Stimulated activated CD4-positive, alpha-beta T cell treated with anti-CD3 and anti-CD28 coated beads, Interleukin-1b, Interleukin-23, amount 100 ng/mL, for 1 hour (primary cell): ENCODE measurements at places on chromosomes 6 and 20.

GRCh38 chr6:120614723-120615122 is 719.6 kb downstream of the TBC1D32 start:
- no peak for DNase-seq

- peak; percentile 84 for DNase-seq
Measured at GRCh38 chr20:45373353-45374100, 4.6 kb downstream of the TP53TG5 start.

DNA sequence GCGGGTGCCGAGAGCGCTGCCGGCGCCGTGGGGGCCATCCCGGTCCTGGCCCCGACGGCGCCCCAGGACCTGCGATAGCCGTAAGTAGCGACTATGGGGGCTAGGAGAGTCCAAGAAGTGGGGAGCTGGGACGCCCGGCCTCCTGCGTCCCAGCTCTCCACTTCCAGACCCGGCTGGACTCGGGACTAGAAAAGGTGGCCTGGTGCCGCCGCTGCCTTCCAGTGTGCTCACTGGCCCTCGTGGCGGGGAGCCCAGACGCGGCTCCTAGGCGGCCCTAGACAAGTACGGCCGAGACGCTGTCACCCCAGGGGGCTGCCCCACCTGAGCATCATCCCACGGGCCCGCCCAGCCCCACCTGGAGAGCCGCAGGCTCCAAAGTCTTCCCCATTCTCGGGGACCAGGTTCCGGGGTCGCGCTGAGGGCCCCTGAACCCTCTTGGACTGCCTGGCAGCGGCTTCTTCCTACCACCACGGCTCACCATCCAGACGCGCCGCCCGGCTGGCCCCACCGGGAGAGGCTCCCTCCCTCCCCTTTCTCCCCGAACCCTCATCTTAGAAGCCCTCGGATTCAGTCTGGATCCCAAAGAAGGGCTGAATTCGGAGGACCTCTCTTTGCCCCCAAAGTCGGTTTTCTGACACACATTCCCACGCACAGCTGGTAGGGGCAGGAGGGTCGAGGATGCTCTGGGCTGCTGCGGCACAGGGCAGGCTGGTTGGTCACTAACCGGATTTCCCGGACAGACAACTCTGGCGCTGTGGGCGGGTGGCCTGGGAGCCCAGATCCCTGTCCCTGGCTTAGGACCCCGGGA is 870 bp upstream of the MDFI start:
- DNase-seq, result no peak

DNA sequence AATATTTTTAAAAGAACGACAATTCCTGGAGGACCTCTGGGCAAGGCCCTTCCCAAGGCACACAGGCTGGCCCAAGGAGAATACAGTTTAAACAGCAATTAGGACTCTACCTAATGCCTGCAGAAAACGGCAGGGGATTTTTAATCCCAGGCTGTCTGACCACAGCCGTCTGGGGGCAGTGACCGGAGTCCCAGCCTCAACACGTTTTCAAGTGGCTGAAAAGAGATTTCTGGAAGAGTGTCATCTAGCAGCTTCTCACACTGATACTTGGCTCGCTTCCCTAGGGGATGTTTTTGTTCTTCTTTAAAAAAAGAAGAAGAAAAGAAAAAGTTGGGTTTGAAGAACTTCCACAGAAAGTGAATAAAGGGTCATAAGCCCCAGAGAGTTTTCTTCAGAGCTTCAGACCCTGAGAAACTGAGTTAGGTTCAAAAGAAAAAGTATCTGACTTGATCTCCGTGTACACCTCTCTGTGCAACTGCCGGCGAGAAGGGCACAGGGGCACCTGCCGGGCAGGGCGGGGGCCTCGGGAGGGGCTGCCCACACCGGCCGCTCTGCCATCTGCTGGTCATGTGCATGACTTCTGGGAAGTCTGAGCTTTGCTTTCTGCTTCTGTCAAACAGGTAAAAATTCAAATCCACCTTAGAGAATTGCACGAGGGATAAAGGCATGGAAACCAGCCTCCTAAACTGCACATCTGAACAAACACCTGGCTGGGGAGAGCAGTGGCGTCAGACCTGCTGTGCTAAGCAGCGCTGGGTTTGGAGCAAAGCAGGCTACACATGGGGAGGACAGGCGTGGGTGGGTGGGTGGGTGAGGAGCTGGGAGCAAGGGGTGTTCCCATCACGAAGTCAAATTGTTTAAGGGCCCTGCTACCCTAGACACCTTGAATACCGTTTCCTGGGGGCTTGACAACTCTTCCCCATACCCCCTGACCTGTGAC is 33.0 kb downstream of the RRBP1 start:
- DNase-seq, result no peak

DNA sequence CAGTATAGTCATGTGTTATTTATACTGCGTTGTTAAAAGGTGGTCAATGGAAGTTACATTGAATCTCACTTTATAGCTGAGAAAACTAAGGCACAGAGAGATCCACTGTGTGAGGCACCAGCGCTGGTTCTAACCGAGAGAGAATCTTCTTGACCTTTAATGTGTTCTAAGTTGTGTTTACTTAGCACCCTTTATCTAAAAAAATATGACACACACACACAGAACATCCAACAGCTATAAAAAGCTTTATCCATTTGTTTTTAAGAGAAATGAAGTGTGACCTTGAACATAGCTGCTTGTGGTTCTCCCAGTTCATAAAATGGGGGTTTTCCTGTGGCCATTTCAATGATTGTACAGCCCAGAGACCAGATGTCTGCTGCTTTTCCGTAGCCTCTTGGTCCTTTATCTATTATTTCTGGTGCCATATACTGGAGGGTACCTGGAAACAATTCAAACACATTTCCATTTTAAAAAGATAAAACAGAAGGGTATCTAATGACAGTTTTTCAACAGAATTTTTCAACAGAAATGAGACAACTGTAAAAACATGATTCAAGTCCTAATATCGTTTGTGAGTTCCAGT is 54.8 kb upstream of the MAP7 start:
- DNase-seq, result no peak

DNA sequence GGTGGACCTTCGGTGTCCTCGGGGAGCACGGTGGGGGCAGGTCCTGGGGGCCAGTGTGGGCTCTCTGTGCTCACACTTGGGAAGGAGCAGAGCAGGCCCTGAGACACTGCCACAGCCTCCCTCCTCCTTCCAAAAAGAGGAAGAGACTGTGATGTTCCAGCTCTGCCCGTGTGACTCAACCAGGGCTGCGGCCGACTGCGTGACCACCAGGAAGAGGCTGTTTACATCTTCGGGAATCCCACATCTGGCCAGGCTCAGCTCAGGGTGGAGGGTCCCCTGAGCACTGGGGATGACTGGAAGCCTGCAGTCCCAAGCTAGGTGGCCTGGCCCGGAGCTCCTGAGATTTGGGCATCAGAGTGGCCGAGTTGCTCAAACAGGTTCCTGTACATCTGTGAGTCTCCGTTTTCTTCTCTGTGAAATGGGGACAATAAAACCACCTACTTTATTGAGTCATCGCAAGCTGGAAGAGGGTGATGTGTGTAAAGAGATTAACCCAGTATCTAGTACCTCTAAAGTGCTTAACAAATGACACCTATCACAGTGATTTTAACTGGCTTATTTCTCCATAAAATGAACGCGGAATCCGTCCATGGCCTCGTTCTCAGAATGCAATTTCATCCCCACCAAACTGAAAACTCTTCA is 242.1 kb downstream of the DLL1 start:
- no peak for DNase-seq

DNA sequence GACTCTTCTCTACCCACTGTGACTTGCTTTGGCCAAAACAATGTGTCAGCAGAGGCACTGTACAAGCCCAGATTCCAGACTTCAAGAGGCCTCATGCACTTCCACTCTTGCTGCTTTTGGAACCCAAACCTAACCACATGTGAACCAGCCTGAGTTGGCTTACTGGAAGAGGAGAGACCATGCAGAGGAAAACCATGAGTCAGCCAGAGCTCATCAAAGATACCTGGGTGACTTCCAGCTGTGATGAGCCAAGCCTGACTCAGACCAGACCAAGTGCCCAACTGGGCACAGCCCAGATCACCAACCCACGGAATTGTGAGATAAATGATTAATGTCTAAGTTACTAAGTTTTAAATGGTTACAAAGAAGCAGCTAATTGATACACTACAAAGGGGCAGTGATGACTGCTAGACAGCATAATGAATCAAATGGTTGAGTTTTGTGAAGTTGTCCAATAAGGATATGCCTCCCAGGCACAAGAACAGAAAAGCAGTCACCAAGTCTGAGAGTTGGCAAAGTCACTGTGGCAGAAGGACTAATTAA is 16.2 kb upstream of the BEND6 start:
- DNase-seq, result no peak

DNA sequence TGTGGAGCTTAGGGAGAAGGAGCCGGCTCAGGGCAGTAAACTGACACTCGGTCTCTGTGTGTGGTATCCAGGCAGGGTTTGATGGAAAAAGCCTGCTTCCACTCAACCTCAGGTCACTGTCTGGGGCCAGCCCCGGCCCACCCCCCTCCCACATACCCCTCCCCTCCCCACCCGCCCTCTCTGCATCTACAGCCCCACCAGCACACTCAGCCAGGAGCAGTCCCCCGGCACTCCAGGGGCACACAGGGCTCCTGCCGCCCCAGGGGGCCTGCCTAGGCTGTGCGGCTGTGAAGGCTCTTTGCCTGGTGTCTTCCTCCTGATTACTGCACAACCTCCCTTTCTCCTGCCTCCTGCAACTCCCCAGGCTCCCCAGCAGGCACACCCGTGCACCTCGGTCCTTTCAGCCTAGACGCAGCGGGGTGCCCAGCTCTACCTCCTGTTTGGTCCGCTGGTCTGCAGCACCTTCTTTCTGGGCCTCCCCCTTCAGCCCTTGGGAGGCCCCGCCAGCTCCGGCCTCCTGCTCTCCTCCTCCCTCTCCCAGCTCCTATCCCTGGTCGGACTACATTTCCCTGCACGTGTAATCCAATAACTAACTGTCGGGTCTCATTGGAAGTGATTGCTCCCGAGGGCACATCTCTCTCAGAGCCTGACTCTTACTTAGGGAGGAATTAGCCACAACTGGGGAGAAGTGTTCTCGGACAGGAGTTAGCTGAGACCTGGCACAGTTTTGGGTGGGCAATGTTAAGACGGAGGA is 1.3 kb upstream of the FOXF2 start:
- no peak for DNase-seq

DNA sequence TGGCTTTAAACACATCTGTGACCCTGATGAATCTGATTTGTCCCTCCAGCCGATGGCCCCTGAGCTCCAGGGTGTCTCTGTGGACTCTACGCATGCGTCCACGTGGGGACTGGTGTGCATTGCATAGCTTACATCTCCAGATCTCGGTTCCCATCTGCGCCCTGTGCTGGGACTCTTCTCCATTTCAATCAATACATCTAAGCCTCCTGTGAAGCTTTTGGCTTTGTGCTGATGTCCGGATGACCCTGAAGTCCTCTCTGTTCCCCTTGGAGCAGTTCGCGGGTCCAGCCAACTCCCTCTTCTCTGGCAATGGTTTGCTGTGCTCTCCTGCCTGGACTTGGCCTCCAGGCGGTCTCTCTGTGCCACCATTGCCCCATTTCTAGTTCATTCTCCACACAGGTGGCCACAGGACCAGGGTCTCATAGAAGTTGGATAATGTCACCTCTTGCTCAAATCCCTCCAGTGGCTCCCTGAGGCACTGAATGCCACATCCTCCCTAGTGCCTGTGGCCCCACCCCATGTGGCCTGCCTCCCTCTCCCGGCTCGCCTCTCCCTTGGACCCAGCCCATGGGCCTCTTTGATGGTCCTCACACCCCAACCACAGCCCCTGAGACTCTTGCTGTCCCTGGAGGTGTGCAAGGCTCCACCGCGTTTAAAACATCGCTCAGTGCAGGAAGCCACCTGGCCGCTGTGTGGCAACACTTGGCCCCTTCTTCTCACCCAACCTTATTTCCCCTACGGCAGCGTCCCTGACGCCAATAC is 155.4 kb downstream of the SYCP2 start:
- DNase-seq, result no peak

DNA sequence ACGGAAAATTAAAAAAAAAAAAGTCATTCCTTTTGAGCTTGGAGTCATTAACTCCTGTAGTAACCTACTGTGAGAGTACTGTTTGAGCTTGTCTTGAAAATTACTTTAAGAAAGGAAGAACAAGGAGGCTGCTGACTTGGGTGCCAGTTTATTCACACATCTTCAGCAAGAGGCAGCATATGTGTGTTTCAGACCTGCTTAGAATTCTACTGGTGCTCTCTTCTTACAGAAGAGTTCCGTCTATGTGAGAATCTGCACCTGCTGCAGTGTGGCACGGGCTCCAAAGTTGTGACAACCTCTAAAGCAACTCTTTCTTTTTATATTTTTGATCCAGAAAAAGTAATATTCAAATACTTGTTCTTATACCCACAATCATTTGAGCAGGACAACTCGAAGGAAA is 117.4 kb upstream of the SOX4 start:
- no peak for DNase-seq

DNA sequence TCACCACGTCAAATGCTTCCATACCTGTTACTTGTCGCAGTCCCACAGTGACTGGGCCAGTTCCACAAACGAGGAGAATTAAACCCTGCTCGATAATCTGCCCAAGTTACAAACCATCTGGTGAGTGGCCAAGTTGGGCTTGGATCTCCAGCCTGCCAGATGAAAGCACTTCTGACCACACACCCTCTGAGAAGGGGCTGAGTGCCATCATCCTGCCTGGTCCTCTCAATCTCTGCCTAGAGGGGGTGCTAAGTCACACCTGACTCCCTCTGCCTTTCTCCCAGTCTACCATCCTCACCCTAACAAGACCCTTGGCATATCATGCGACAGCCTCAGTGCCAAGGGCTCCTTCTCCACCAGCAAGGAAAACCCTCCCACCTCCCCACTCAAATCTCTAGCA is 15.8 kb downstream of the RRP36 start:
- DNase-seq, result no peak

DNA sequence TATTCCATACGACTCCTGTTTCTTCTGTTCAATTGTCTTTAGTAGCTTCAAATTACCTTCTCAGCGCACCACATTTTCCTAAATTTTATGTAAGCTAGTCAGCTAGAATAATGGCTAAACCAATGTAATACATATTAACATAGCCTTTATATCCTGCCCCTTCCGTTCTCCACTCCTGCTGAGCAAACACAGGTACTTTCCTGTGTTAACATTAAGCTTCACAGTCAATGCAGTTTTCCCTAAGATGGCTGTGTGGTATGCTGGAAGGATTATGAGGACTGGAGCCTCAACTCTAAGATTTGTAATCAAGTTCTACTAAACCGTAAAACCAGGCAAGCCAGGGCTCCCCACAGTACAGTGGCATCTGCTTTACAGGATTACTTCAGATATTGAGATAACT is 29.4 kb downstream of the HTR1B start:
- DNase-seq, result no peak

DNA sequence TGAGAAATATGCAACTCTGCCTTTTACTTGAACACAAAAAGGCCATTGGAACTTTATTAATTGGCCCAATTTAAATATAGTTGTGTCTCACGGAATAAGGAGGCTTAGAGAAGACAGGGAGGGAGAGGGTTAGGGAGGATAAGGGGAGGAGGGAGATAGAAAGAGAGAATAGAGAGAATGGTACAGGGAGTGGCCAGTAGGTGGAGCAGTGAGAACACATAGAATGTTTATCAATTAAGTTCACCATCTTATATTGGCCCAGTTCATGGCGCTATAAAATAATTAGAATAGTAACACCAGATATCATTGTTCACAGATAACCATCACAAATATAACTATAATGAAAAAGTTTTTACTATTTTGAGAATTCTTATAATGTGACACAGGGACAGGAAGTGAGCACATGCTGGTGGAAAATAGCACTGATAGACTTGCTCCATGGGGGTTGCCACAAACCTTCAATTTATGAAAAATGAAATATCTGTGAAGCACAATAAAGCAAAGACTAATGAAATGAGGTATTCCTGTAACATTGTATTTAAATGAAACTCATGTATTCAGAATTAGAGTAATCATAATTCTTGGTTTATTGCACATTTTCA is 374.1 kb upstream of the MANEA start:
- no peak for DNase-seq

- DNase-seq, result no peak
Measured at GRCh38 chr6:52590152-52590891, 13.5 kb upstream of the TRAM2 start.
